Vein endothelial cell (primary cell): ENCODE measurements at places on chromosomes 1 and 21. TPM values are rescaled to one million over a fixed set of nuclear protein-coding genes. Genes with fewer than 3 reads are reported as not detected.

CYP4A22 gene
- total RNA-seq: not detected in 2 replicates

CTSK gene
- 2.0 and 3.7 TPM in 2 replicates for total RNA-seq

KLF17 gene
- total RNA-seq: not detected in 2 replicates

TRAF3IP3 gene
- not detected in 2 replicates for total RNA-seq

TMEM79 gene
- total RNA-seq: 0.98 and 1.9 TPM in 2 replicates

LYPD8 gene
- total RNA-seq: not detected in 2 replicates

TMOD4 gene
- not detected in 2 replicates for total RNA-seq

LACTBL1 gene
- total RNA-seq: not detected in 2 replicates

HAO2 gene
- not detected in 2 replicates for total RNA-seq

SLC1A7 gene
- total RNA-seq: not detected in 2 replicates

AGBL4 gene
- not detected in 2 replicates for total RNA-seq

TNFRSF9 gene
- total RNA-seq: 0.96 and 1.3 TPM in 2 replicates

CREB3L4 gene
- total RNA-seq: 6.1 and 9.1 TPM in 2 replicates
